Esophagus squamous epithelium (tissue), 5 donors: ENCODE measurements at places on chromosomes 2 and 18.

DNA sequence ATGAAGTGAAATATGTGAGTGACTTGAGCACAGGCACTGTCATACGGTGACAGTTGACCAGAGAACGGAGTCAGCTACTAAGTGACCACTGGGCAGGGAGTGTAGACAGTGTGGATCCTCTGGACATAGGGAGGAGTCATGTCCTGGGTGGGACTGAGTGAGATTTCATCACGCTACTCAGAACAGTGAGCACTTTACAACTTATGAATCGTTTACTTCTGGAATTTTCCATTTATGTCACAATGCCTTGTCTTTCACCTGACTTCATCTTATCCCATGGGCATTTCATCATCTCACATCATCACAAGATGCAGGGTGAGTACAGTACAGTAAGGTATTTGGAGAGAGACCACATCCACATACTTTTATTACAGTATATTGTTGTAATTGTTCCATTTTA, 29.0 kb downstream of the PTPRM start:
- DNase-seq, result no peak

DNA sequence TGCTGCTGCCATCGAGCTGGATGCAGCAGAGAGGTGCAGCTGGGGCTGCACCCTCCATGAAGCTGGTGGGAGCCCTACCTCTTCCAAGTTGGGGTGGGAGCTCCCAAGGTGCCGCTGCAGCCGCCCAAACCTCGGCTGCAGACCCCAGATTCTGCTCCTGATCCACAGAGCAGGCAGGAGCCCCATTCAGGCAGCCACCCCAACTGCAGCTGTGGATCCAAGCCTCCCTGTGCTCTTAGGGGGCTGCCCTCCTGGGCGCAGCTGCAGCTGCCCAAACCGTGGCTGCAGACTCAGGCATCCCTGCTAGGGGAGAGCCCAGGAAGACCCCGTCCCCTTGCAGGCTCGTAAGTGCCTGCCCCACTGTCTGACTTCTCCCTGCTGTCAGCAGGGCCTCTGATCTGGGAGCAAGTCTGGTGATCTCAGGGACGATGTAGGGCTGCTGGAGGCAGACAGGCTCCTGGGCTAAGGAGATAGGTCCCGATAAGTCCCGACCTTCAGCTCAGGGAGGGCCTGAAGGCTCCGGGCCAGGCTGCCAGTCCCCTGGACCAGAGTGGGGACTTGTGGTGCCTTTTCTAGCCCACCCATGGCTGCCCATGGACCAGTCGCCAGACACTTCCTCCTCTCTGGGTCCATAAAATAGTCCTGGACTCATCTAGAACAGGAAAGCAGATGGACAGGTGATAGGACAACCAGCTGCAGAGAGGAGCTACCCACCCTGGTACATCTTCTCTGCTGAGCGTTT, 767.1 kb upstream of the CDH7 start:
- no peak for DNase-seq

DNA sequence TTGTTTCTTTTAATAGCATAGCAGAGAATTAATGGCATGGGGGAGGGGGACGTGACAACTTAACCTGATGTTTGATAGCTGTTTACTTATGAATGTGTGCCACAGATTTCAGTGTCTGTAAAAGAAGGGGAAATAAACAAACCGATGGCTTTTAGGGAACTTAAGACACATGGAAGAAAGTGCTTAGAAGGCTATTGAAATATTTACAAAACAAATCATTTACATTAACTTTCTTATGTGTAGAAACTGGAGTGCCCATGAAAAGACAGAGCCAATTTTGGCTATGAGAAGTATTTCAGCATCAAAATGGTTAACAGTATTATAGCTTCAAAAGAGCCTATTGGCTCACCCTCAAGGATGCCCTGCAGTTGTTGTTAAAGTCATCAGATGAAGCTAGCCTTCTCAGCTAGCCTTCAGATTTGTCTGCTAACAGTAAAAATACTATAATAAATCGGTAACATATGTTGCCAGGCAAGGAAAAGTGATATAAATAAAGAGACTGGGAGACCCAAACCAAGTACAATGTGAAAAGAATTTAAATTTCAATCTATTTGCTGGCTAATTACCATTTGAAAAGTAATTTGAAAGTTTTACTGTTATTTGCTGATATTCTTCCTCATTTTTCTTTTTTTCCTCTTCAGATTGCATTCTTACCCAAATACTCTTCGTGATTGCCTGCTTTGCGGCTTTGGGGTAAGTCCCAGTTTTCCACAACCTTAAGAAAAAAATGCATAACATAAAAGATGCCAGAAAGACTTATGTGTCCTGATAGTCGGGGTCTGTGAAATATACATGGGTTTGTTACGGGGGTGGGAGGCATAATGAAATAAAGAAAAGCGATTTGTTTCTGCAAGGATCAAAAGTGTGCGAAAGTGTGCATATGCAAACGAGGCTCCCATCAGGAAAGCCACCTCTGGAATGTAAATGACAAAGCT, 256.4 kb downstream of the MEIS1 start:
- DNase-seq, result no peak

GRCh38 chr18:75106746-75107145, 102.2 kb downstream of the PTGR3 start:
- no peak for DNase-seq

GRCh38 chr18:54147439-54147838, 77.0 kb downstream of the MBD2 start:
- no peak for DNase-seq

GRCh38 chr18:27447451-27447881, 262.4 kb upstream of the CHST9 start:
- DNase-seq, result no peak

GRCh38 chr2:75035444-75036353, 77.3 kb downstream of the POLE4 start:
- no peak for DNase-seq

DNA sequence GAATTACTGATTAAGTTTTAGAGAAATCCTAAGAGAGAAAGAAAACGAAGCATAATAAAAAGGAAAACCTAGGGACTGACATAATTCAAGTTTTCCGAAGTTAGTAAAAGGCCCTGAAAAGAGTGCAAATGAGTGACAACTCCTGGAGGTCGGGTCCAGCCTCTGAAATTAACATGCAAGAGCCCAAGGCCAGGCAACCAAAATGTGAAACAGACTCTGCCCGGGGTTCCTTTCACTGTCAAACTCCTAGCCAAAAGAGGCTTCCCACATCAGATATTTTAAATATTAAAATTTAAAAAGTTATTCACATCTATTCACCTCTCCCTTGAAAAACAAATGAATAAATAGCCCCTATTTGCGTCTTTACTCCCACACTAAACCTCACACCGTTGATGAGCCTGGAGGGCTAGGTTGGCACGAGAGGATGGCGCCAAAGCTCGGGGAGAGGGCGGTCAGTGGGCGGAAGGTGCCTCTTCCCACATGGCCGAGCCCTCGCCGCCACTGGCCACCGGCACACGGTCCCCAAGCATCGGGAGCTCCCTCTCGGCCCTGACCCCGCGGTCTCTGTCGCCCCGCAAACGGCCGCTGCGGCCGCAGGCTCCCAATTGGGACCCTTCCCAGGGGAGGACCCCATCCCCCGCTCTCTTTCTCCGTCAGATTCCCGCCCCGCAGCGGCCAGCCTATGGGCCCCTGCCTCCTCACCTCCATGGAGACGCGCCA, 630 bp downstream of the PPM1G start:
- DNase-seq, result no peak

GRCh38 chr2:232652505-232652851, 19.1 kb downstream of the EFHD1 start:
- DNase-seq, result no peak

DNA sequence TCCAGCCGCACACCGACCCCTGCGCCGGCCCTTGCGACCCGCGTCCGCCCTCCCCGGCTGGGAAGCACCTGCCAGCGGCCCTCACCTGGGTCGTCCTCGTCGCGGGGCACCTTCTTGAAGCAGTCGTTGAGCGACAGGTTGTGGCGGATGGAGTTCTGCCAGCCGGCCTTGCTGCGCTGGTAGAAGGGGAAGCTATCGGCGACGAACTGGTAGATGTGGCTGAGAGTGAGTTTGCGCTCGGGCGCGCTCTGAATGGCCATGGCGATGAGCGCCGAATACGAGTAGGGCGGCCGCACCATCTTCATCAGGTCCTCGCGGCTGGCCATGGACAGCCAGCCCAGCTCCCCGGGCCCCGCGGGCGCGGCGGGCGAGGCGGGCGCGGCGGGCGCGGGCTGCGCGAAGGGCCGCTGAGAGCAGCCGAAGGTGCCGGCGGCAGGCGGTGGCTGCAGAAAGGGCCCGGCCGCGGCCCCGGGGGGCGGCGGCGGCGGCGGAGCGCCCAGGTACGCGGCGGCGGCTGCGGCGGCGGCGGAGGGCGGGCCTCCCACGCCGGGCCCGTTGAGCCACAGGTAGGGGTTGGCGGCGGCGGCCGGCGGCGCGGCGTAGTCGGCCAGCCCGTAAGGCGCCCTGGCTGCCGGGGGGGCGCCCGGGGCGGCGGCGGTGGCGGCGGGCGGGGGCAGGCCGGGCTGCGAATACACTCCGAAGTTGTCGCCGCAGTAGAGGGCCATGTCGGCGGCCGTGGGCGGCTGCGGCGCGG, 505 bp downstream of the FOXI3 start:
- no peak for DNase-seq

- no peak for DNase-seq
Observed at GRCh38 chr2:124286089-124286783, 261.1 kb downstream of the CNTNAP5 start.

DNA sequence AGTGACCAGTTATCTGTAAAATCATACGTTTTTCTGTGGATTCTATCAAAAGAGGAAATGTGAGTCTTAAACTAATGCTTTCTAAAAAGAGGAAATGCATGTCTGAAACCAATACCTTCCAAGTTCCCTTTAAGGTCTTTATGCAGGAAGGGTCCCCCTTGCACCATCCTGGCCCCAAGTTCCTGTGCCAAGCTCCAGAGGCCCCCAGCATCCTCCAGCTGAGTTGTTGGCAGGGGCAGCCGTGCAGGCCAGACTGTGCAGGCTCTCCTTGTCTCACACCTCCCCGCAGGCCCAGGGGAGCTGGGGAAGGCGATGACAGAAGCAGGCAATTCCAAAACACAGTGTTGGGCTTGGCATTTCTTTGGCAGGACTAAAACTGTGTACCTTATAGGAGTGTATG, 39.2 kb downstream of the DPYSL5 start:
- no peak for DNase-seq

- DNase-seq, result no peak
Observed at GRCh38 chr2:39024833-39025232, 96.0 kb downstream of the SOS1 start.

- no peak for DNase-seq
Observed at GRCh38 chr2:71001981-71002570, 7.4 kb upstream of the TEX261 start.

DNA sequence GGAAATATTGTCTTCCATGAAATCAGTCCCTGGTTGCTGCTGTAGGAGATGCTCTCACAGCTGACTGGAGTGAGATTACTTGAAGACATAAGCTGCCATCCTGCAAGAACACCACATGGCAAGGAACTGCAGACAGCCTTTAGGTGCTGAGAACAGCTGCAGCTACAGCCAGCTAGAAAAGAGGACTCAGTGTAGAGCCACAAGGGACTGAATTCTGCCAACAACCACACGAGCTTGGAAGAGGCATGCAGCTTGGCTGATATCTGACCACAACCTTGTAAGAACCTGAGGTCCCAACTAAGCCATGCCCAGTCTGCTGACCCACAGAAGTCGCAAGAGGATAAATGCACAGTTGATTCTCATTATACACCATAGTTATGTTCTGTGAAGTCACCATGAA, 181.8 kb upstream of the ARL4C start:
- no peak for DNase-seq

DNA sequence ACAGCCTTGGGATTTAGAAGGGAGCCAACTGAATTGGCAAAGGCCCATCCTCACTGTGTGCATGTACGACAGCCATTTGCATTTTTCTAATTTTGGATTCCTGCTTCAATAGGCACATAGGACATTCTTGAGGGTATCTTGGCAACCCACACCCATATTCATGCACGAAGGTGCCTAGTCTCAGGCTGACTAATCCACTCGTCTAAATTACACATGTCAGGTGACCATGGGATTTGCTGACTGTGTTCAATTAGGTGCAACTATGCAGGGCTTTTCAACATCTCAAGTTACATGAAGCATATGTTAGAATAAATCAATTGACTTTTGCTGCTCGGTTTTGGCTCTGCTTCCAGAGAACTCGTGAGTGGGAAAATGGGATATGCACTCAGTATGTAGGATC, 249.7 kb downstream of the SP3 start:
- no peak for DNase-seq

DNA sequence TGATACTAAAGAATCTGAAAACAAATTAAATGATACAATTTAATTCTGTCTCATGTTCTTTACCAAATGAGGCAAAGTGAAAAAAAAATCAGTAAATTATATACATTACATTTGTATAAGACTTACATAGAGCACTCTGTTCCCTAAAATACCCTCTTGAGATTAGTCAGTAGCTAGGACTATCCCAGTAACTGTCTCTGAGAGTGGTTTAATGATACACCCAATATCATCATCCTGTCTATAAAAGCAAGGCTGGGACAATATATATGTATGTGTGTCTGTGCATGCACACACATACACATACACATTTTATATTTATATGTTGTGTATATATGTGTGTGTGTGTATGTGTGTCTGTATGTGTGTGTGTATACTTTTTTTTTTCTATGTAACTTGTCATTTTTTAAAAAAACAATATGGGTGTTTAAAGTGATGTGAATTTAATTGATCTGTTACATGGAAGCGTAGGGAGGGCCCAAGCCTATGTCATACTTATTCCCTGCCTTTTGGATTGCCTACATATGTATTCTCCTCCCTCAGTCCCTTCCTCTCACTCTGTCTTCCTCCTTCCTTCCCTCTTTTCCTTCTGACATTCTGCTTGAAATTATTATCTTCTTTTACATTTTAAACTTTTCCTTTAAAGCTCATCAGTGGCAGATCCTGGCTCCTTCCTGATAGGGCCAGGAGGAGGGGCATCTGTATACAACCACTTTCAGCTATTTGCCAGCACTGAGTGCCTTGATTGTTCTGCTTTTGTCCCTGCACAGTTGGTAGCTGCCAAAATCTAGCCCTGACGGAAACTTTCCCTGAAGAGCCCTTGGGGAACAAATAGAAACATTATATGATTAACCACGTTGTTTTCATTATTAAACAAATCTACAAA, 6.8 kb downstream of the ASXL3 start:
- DNase-seq, result no peak

- no peak for DNase-seq
Observed at GRCh38 chr2:191061381-191061980, 47.5 kb upstream of the STAT1 start.

- no peak for DNase-seq
Observed at GRCh38 chr2:53129851-53130250, 637.8 kb upstream of the CHAC2 start.
